Fibroblast of the aortic adventitia (primary cell): ENCODE measurements at places on chromosomes 11 and 22. TPM values are rescaled to one million over a fixed set of nuclear protein-coding genes. Genes with fewer than 3 reads are reported as not detected.

RIMBP3C gene
- total RNA-seq: 0.49 and 0.63 TPM in 2 replicates

H19 gene
- 80.9 and 1,460 TPM in 2 replicates for total RNA-seq

TIGD3 gene
- total RNA-seq: 0.27 TPM in 1 of 2 replicates, not detected in the other

BIRC3 gene
- 0.16 and 2.4 TPM in 2 replicates for total RNA-seq

APOA4 gene
- total RNA-seq: not detected in 2 replicates

CCDC73 gene
- total RNA-seq: not detected in 2 replicates

ACR gene
- total RNA-seq: not detected in 2 replicates

ROM1 gene
- total RNA-seq: 4.6 and 26.4 TPM in 2 replicates

DNA sequence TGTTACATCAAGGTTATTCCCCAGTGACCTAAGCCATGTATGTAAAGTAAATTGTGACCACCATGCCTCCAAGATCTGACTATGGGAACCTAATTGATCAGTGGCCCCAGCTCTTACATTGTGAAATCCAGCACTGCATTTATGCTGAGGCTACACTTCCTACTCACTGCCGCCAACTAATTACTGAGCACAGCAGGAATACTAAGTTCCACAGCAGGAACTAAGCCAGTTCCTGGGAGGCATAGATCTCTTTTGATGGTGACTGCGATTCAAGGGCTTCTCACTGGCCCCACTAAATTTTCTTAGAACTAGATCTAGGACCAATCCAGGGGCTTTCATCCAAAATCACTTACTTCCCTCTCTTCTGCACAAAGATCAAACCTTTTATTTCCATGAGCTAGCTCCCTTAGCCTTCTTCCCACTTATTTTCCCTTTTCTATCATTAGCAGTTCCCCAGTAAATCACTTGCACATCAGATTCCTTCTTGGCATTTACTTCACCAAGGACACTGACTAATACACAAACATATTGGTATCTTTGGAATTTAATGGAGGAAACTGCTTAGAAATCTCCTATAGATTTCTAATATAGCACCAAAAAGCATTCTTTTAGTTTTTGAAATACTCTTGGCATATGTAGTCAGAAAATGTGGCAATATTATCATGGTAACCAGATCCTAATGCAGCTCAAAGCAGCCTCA lies 46.0 kb downstream of the CNTN5 start:
- DNase-seq: no peak

DNA sequence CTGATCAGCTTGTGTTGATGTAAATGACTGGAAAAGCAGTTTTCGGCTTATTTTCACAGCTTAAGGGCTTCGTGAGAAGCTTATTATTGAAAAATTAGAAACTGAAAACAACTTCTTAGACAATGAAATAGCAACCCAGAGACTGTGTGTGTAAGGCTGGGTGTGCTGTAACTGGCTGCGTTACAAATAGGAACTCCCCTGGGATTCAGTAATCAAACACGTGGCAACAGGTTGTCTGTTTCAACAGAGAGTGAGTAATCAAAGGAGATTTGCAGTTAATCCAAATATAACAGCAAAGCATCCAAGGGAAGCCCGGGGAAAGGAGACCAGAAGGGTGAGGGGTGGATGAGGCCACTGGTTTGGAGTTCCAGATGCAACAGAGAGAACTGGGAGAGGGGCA lies 19.2 kb downstream of the NTM start:
- DNase-seq: no peak

GRCh38 chr11:1445741-1446445 lies 40.7 kb downstream of the MOB2 start:
- DNase-seq: no peak

DNA sequence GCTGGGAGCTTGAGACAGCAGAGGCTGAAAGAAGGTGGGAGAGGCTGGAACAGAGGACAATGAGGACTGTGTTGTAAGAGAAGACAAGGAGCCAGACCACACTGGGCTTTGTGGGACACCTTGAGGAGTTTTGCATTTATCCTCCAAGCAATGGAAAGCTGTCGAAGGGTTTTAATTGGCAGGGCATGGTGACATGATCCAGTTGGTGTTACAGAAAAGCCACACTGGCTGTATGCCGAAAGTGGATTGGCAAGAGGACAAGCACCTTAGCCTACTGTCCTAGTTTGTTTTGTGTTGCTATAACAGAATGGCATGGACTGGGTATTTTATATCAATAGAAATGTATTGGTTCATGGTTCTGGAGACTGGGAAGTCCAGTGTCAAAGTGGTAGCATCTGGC lies 14.0 kb upstream of the APLNR start:
- DNase-seq: no peak

- DNase-seq: no peak
These were observed 921 bp upstream of the BCL2L13 start for GRCh38 chr22:17637490-17638181.

DNA sequence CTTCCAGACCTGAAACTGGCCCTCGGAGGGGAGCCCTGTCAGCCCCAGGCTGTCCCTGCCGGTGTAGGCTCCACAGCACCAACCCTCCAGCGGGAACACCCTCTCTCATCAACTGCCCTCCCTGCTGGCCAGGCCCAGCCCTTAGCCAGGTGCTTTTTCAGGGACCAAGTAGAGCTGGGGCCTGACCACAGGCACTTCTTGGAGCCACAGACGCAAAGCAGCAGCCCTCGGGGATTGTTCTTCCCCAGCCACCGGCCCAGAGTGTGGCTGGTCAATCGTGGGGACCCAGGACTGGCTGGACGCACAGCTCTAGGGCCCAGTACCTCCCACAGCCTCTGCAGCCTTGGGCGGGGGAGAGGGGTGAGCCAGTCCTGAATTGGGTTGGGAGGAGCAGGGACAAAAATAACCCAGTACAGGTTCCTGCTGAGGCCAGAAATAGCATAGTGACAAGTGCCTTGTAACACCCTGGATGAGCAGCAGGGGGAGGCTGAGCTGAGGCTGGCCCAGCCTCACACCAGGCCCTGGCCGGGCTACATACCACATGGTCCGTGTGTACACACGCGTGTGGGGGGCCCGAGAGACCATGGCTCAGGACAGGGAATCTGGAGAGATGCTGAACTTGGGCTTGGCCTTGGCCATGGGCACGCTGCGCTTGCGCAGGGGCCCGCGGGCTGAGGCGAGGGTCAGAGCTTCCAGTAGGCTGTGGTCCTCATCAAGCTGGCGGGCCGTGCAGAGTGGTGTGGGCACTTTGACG lies 2.0 kb downstream of the KCNJ11 start:
- DNase-seq: peak; percentile 46

DNA sequence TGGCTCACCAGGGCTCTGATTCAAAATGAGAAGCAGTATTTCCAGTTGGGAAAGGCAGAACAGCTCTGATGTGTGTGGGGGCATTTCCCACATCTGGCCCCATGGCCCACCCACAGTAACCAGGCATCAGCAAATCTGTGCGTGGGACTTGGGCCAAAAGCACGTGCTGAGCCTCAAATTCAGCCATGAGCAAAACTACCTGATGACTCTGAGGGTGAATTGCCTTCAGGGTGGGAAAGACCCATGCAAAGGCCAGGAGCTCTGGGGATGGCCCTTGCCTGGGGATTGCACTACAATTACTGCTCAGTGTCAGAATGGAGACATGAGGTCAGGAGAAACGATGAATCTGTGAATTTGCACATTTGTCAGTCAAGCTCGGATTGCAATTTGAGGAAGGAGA lies 20.9 kb downstream of the TP53AIP1 start:
- DNase-seq: no peak

DNA sequence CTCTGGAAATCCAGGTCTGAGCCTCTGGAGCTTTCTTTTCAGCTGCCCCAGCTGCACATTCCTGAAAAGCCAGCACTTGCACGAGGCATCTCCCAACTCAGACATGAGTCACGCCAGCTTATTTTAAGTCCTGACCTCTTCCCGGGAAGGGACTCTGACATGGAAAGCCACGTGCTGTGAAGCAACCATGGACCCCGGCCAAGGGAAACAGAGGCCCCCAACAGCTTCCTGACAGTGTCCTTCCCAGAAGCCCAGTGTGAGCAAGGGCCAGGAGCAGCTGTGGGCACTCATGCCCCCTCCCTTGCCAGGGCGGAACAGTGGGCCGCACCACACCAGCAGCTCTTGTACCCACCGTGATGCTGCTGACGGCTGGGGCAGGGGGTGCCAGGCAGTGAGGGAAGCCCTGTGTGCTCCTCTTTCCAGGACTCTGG lies 118.8 kb upstream of the CADM1 start:
- DNase-seq: peak; percentile 32

- no peak for DNase-seq
These were observed 459.1 kb downstream of the MIAT start for GRCh38 chr22:27116312-27117086.

GRCh38 chr11:63999349-64000025 lies 13.2 kb downstream of the OTUB1 start:
- peak; percentile 21 for DNase-seq

- DNase-seq: no peak
These were observed 1375.1 kb upstream of the TENM4 start for GRCh38 chr11:80815752-80816453.

DNA sequence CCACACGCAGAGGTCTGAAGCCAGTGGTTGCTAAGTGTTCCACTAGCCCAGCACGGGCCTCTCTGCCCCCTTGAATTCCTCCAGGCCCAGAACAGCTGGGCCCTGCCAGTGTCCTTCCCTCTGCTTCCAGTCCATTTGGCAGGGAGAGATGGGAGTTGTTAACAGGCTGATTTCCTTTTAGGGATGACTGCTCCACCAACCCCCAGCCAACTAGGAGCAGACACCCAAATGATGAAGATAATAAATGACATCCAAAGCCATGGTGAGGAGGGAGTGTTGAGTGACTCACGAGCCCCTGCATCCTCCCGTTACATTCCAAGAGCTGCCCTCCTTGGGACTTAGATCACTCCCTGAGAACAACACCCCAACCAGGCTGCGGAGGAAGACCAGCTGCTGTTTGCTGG lies 20.6 kb downstream of the PARVA start:
- peak; percentile 95 for DNase-seq

GRCh38 chr22:37703906-37704305 lies 7.1 kb downstream of the TRIOBP start:
- no peak for DNase-seq

DNA sequence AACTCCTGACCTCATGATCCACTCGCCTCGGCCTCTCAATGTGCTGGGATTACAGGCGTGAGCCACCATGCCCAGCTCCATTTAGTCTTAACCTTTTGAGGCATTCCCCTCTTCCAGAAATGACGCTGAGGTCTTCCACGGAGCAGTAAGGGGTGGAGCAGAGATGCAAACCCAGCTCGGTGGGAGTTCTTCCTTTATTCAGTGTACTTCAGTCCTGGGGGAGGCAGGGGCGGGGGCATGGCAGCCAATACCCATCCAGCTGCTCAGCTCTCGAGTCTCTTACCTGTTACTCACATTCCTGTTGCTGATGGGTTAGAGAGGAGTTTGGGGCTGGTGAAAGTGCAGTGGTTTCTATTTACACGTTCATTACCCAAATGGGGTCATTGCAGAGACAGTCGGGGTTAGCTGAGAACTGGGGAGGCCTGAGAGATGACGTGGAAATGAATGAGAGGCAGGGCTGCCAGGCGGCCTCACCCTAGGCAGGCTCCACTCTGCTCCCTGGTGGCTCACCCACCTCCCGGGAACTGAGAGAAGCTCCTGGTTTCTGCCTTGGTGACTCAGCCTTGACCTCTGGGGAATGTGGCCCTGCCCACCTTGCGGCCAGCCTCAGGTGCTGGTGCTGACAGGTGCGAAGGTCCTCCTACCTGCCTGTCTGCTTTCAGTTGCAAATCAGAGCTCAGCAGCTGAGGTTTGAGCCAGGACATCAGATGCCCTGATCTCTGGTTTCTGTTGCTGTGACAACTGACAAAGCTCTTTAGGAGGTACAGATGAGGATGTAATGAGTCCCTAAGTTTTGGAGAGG lies 13.4 kb upstream of the ST14 start:
- no peak for DNase-seq

DNA sequence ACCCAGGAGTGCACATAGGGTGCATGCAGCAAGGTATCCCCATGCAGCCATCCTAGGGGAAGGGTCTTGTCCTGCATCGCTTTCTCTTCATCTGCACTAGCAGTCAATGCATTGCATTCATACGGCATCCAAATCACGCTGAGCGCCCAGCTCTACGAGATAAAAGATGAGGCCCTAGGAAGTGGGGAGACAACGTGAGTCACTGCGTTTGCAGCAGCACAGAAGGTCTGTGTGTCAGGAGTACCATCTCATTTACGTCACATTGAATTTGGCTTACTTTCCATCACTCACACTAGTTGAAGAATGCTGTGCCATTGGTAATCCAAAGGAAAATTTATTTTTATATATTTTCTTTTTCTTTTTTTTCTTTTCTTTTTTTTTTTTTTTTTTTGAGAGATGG lies 2.5 kb upstream of the ST14 start:
- DNase-seq: no peak

GRCh38 chr11:45803971-45804760 lies 783 bp upstream of the SLC35C1 start:
- DNase-seq: peak; percentile 42

GRCh38 chr11:131246663-131247062 lies 123.8 kb upstream of the NTM start:
- no peak for DNase-seq

- DNase-seq: no peak
These were observed 84.0 kb downstream of the GGTLC2 start for GRCh38 chr22:22728382-22728781.

- peak; percentile 53 for DNase-seq
These were observed 178.6 kb downstream of the MIAT start for GRCh38 chr22:26835929-26836528.

- no peak for DNase-seq
These were observed 26.1 kb upstream of the MUC5B start for GRCh38 chr11:1196516-1197391.

GRCh38 chr11:6682591-6682935 lies 577 bp downstream of the MRPL17 start:
- no peak for DNase-seq

DNA sequence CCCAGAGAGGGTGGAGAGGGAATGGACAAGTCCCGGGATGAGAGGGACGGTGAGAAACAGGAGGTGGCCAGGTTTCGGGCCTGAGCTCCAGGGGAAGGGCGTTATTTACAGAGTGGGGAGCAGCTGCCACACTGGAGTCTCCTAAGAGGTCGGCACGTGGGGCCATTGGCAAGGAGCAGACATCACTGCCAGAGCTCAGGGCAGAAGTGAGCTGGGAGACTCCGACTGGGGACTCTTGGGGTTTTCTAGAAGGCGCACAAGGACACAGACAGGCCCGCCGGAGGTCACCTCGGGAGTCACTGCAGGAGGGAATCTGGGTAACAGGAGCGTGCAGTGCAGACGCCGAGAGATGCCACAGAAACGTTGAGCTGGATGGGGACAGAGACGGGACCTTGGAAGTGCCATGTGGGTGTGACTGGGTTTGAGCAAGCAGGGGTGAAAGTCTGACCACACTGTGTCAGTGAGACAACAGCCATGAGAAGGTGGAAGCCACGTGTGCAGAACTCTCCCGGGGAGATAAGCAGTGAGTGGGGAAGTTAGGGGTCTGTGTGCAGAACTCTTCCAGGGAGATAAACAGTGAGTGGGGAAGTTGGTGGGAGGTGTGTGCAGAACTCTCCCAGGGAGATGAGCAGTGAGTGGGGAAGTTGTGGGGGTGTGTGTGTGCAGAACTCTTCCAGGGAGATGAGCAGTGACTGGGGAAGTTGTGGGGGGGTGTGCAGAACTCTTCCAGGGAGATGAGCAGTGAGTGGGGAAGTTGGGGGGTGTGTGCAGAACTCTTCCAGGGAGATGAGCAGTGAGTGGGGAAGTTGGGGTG lies 187.5 kb downstream of the SHANK2 start:
- DNase-seq: no peak
